ENCODE measurements at places on chromosomes 2 and 18.

DNA sequence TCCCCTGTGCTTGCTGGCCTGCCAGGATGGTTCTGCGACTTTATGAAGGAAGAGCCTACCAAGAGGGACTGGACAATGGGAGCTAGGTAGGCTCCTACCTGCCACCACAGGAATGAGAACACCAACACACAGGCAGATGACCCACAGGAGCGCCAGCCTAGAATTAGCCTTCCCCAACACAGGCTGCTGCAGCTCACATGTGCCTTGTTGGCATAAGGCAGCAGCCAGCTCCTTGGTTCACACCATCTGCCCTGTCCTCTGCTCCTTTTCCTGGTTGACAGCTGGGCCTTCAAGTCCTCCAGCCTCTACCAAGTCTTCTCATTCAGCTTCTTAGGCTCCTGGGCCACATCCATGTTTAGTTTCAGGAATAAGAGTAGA lies 705.4 kb upstream of the RAB6C start:
- no peak for DNase-seq

DNA sequence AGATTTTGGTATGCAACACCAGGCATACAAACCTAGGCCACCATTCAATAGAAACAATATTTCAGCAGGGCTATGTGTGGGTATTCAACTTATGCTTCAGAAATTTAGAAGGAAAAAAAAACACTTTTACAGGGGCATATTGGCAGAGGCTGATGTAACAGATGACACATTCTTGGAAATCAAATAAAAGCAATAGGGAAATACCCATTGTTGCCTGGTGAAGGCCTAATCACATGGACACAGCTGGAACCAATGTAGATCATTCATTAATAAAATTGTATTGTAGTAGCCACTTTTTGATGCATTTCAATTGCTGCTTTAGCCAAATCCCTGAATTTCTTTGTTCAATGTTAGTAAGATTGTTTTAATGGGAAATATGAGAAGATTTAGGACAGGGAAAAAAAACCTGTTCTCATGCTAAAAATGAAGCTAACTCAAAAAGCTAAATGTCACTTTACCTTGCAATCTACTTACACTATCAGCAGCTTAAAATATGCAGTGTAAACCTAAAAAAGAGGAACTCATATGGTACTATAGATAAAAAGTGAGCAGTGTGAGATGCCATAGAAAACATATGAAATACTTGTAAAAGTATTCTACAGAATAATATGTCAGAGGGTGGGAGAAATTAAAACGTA lies 289.4 kb downstream of the ZEB2 start:
- DNase-seq: no peak

GRCh38 chr18:41613003-41613609 lies 341.9 kb upstream of the PIK3C3 start:
- no peak for DNase-seq

DNA sequence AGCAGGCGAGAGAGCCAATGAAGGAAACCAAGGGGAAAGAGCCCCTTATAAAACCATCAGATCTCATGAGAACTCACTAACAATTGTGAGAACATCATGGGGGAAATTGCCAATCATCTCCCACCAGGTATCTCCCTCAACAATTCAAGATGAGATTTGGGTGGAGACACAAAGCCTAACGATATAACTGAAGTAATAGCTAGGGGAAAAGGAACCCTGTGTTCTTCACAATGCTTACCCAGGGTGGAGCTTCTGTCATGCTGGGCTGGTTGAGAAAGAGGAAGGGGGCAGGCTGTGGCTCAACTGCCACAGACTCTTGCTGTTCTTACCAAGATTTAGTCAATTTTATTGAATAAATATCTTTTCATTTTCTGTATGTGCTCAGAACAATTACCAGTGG lies 392.1 kb upstream of the HS6ST1 start:
- no peak for DNase-seq

GRCh38 chr18:55396979-55397378 lies 191.0 kb downstream of the TCF4 start:
- DNase-seq: no peak

DNA sequence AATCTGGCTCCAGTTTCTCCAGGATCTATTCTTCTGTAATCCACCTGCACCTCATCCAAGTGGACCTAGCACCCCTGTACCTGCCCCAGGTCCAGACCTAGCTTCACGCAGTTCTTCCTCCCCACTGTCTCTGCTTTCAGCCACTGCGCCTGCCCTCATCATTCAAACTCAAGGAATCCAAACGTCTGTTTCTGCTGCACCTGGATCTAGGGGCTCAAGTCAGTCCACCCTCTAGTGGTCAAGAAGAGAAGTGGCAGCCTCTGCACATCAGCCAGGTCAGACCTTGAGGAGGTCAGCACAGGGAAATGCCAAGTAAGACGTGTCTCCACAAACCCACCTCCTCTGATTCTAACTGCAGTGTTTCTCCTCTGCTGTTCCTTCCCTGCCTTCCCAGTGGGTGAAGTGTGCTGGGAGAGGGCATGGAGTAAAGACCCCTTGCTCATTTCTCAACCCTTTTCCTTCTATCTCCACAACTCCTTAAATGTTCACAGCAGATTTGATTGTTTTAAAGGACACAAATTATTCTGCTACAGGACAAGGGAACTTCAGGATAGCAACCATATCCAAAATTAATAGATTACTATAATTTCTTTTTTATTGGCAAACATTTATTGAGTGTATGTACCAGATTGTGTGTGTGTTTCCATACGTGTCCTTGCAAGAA lies 8.6 kb upstream of the RNF152 start:
- DNase-seq: no peak

DNA sequence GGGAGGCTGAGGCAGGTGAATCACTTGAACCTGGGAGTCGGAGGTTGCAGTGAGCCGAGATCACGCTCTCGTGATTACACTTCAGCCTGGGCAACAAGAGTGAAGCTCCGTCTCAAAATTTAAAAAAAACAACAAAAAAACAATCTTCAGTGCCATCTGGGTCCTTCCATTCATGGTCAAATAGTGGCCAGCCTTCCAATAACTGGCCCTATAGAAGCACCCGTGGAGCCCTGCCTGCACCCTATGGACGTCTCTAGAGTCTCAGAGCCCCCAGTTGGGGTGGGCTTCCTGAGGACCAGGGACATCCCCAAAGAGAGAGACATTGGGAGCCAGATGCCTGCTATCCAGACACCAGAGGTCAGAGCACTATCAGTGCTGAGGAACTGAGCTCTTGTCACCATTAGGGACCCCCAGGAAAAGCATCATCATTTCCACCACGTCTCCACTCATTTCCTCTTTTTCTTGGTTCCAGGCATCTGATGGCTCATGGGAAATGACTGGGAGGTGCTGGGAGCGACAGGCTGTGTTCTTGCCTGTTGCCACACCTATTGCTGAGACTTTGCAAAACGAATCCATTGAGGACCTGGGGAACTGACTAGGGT lies 9.4 kb downstream of the NEU2 start:
- DNase-seq: no peak

GRCh38 chr2:133576714-133577113 lies 8.5 kb upstream of the NCKAP5 start:
- DNase-seq: no peak
